HAP-1 (cell line): ENCODE measurements at places on chromosomes 5 and 9.

GRCh38 chr5:52964138-52964537, 25.0 kb upstream of the ITGA2 start:
- no peak for DNase-seq

DNA sequence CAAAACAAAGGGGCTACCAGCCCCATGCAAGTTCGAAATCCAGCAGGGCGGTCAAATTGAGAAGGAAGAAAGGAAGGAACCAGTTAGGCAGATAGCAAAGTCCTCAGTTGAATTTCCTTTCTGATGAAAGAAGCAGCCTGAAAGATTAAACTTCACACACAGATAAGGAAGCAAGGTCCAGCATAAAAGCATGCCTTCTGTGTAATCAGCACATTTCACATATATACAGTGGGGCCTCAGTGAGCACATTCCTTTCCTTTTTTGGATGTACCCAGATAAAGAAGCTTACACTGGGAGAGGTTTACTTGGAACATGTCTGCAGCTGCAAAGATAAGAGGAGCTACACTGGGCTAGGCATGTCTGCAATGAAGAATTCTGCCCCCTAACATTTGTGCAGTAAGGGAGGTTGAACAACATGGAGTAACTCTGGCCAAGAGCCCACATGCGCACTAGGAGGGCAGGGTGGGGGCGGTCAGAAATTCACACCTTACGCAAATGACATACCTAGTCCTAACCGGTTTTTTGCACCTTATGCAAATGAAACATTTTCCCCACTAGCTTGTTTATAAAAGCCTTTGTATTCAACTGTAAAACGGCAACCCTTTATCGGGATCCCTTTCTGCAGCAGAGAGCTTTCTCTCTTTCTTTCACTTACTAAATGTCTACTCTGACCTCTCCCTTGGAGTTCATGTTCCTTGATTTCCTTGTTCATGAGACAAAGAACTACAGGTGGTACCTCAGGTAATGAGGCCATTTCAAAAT, 149.7 kb upstream of the FBXL17 start:
- no peak for DNase-seq

DNA sequence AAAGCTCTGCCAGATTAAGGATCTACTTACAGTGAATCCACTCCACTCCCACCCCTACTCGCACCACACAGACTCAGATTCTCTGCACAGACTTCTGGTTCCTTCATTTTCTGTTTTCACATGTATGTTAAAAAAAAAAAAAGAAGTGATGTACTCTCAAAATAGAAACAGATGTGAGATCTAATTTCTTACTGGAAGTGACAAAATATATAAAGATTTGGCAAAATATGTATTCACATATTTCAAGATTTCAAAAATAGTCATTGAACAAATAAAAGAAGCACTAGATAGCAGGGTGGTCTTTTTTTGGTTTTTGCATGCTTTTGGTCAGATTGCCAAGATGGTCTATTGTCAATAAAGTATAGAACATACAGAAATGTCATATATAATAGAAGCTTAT, 379.2 kb downstream of the TMEM167A start:
- no peak for DNase-seq

- DNase-seq, result no peak
Measured at GRCh38 chr5:178211095-178212048, 7.0 kb downstream of the HNRNPAB start.

DNA sequence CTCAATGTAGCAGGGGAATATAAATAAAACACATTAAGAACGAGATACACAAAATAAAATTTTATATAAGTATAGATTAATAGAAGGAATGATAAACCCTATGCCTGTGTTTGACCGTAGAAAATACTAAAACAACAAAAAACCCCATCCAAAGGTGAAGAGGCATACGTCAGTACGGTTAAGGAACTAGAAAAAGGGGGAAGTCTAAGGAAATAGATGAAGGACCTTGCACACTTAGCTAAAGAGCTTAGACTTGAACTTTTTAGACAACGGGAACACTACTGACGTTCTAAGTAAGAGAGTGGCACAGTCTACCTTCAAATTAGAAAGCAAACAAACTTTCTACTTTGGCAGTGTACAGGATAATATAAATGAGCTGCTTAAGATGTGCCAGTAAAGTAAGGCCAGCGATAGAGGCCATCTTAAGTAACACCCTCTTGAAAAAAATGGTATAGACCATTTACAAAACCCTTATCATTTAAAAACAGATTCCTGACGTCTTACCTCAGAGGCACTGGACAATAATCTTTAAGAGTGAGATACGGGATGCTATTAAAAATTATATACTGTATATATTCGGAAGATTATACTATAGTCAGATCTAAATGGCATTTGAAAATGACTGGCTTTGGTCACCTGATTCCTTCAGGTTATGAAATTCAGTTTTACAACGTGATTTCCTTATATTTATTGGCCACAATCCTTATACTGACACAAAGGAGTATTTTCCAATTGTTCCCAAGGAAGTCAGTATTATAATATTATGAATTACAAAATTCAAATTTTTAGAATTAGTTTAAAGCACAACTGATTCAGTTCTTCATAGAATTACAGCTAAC, 8.5 kb downstream of the PANK3 start:
- no peak for DNase-seq

- no peak for DNase-seq
Measured at GRCh38 chr9:108708448-108708847, 147.3 kb downstream of the ACTL7B start.

DNA sequence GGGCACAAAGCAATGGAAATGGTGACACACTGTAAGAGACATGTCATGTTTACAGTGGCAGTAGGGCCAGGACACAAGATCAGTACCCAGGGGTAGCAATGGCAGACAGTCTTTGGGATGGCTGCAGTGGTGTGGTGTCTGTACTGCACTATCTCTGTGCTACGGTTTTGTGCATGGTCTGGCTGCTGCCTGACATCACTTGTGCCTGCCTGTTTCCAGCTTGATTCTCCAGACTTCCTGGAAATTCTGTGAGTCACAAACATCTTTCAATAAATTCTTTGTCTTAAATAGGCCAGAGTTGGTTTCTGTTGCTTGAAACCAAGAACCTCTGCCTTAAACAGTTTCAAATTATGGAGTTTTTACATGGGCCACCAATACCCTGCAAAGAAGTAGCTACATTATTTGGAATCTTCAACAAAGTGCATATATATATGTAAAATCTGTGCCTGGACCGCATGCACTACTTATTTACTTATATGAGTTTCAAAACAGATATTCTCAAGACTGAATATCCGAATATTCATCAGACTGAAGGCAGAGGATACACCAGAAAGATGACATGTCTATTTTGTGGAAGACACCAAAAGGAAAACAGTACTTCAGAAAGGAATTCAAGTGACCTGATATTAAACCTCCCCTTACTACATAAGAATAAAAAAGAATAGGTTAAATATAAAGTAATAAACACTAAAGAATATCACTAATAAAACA, 188.1 kb downstream of the RFX3 start:
- no peak for DNase-seq

GRCh38 chr9:91995000-91995655, 45.1 kb upstream of the ROR2 start:
- DNase-seq, result no peak

- no peak for DNase-seq
Measured at GRCh38 chr5:4553130-4553529, 587.0 kb upstream of the ADAMTS16 start.

DNA sequence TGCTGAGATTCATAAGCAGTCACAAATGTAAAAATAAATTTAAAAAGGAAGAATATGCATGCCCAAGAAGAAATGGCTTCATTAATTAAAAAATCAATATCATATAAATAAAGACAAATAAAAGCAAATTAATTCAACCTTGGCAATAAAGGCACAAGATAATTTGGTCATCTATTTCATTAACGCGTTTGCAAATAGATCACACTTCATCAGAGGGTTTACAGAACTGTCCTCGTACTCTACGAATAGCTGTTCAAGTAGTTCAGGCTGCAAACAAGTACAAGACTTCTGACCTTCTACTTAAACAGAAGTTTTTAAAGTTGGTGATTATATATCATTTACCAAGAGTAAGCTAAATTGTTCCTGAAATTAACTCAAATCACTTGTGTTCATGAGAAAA, 775.3 kb upstream of the DMAC1 start:
- DNase-seq, result no peak

DNA sequence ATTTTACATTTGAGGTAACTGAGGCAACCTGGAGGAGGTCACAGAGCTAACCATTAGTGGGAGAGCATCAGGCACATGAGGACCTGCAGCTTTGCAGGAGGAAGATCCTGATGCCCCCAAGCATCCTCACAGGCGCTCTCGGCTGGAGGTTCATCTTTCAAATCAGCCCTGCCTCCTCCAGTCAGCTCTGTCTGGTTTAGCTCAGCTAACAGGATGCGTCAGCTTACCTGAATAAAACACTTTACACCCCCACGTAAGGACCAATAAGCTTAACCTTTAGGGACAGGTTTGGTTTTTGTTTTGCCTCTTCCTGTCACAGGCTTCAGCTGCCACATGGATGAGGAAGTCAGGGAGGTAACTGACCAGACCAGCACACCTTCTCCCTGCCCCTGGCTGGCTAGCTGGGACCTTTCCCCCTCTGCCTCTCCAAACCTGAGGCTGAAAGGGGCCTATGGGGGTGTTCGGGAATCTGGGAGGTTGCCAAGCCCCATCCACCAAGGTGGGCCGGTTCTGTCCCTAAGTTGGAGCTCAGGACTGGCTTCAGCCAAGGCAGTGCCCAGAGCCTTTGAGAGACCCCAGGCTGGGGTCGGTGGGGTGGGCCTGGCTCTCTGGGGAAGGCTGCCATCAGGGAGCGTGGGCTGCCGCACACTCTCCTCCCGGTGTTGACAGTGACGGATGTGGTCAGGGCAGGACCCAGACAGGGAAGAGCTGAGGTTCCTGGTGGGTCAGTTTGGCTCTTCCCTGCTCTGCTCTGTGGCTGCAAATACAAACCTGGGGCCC, 20.0 kb upstream of the FCN1 start:
- DNase-seq, result no peak
